ENCODE measurements at places on chromosomes 1 and 21.

DNA sequence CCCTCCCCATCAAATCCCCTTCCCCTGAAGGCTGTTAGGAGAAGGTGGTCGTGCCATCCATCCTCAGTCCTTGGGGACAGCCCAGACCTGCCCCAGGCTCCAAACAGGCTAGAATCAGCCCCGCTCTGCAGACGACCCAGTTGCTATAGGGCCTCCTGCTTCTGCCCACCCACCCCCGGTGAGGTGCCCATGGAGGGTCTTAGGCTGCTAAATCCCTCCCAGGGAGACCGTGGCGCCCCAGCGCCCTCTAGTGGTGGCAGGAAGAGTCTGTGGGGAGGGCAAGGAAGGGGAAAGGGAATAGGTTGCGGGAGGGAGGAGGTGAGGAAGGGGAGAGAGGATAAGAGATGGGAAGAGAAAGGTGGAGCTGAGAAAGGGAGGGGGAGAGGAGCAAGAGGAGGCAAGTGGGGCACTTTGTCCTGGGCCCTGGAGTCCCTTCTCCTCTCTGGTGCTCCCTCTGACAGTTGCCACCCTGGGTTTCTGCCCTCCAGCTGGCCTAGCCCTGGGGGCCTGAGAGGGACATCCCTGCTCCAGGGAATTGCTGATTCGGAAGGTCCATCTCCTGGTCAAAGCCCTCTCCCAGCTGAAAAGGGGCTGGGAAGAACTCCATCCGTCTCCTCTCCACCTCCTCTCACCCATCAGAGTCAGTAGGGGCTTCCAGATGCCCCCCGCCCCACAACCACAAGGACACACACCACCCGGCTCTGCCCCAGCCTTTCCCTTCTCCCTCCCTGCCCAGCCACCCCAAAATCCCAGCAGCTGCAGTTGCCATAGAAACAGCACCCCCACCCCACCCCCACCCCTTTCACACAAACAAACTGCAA lies 55.4 kb downstream of the CAMK2N1 start:
- peak; percentile 18 for DNase-seq

DNA sequence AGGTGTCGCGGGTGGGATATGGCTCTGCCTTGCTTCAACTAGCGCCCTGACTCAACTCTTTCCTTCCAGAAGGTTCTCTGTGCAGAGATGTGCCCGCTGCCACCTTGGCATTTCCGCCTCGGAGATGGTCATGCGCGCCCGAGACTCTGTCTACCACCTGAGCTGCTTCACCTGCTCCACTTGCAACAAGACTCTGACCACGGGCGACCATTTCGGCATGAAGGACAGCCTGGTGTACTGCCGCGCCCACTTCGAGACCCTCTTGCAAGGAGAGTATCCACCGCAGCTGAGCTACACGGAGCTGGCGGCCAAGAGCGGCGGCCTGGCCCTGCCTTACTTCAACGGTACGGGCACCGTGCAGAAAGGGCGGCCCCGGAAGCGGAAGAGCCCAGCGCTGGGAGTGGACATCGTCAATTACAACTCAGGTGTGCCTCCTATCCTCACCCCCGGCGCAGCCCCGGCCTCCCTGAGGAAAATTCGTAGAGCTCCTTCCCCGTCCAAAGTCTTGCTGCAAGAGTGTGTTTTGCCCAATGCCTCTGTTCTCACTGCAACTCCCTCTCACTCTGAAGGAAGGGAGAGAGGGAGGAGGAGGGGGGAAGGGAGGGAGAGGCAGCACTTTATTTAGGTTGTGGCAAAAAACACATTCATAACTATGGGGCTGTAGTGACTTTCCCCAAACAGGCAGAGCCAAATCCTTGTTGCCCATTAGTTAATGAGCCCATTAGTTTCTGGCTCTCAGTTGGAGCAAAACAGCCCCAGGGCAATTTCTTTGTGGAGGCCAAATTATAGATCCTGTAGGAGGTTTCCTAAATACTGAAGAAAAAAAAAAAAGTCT lies 4.3 kb downstream of the LHX9 start:
- no peak for DNase-seq

DNA sequence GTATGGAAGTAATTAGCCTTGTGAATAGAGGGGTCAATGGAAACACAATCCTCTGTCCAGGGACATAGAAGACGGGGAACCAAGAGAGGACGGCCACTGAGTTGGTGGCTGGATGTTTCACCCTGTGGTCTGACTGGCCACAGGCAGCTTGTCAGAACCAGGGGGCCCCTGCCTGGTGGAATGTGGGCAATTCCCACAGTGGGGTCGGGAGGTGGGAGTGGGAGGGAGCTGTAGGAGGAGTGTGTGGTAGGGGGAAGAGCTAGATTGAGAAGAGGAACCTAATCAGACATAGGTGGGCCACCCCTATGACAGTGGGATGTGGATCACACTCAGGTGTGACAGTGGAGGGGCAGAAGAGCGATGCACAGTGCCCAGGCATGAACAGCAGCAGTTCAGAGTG lies 31.3 kb downstream of the TRIM62 start:
- no peak for DNase-seq

GRCh38 chr1:118184739-118185083 lies 317 bp downstream of the SPAG17 start:
- DNase-seq, result no peak

DNA sequence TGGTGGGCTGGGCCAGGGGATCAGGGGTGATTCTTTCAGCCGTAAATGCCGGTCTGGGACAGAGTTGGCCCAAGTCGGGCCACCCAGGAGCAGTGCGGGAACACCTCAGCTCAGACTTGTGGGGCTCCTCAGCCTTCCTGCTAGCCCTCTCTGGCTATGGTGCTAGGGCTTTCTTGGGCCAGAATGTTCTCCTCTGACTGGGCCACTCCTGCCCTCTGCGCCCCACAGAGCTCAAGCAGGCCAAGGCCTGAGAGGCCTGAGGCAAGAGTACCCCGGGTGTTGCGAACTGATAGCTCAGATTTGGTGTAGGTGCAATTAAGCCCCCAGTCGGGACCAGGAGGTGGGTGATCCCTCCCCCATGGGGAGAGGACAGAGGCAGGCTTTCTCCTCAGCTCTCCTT lies 51.8 kb downstream of the LGR6 start:
- DNase-seq, result no peak

DNA sequence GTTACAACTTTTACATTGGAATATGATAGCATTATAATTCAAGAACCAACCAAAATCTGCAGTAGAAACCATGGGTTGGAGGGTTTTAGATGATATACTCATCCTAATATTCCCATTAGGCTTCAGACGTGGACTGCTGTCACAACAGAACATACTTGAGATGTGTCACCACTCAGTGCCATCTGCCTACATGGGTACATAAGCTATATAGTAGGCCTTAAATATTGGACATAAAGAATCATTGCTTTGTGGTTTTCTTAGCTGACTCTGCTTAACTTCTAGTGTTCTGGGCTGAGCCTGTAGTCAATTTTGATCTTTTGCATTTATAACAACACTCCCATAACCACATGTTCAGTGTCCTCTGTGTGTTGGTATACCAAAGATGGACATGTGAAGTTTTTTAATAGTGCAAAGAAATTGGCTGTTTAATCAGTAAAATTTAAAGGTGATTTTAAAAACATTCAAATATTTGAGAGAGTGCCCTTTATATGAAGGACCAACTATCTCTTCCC lies 14.2 kb downstream of the RAP1A start:
- DNase-seq, result no peak

DNA sequence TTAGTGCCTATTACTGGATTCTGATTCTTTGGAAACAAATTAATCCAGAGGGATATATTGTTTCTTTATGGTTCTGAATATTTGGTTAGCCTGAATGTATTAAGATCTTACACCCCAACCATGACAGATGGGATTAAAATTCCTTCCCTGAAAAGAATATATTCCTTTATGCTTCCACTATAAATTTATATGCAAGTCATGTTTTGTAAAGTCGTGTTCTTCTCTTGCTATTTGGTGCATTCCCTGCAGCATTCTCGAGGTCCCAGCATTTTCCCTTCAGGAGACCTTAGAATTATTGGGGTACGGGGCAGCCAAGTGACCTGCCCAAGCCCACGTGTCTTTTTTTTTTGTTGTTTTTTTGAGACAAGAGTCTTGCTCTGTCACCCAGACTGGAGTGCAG lies 62.4 kb downstream of the DISC1 start:
- DNase-seq, result no peak

DNA sequence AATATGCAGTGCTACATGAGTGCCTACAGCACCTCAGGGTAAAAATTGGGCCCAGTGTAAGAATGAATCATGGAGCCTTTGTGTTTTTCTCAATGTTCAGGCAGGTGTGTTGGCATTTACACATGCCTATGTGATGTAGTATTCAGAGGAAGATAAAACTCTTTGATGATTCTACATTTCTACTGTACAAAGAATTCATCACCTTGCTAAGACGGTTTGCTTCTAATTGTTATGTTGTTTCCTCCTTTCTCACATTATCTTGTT lies 867.3 kb downstream of the TTLL7 start:
- DNase-seq, result no peak

DNA sequence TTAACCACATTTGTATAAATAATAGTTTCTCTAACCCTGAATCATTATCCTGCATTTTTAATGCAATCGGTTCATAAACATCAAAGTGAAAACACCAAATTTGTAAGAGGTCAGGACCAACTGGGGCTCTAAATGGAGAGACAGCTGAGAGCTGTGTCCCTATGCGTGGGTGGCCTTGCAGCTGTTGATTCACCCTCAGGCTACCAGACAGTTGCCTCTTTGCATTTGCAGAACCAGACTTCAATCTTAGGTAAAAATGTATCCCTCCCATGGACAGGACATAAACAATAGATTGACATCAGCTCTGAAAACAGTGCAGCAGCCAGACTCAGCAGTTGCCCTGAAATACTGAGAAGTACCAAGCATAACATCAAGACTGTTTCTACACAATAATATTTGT lies 8.8 kb upstream of the TGFB2 start:
- DNase-seq, result no peak

DNA sequence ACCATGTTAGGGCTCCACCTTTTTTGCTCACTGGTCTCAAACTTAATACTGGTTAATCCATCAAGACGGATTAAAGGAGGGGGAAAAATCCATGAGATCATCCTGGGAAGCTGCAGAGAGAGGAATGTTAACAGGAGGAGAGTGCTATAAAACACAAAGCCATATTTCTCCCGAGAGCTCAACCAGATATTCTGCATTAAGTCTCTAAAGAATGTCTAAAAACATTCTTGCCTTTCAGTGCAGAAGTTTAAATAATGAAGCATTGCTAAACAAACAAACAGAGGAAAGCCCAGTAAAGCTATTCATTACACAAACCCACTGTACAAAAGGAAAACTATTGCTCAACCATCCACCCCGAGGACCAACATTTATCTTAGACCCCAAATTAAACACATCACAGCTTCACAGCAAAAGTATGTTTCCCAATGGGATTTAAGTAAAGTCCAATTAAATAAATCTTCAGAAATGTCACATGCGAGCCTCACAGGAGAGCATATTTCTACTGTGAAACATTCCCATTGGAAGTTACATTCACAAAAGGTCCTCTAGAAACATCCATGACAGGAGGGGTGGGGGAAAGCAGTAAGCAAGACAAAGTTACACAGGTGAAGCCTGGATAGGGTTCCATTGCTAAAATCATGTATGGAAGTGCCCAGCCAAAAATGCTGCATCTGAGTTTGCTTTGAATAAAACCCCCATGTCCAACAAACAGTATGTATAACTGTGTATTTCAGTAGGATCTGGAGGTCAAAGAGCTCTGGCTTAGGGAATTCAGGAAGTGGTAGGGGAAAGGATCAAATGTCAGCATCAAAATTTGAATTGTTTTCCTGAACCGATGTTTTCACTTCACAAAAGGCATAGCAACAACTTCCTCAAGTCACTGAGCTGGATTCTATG lies 23.3 kb downstream of the DUSP10 start:
- no peak for DNase-seq

- DNase-seq, result no peak
Measured at GRCh38 chr1:231844986-231845502, 218.5 kb downstream of the DISC1 start.

- no peak for DNase-seq
Measured at GRCh38 chr1:62637392-62638105, 40.2 kb downstream of the ANGPTL3 start.

- DNase-seq, result no peak
Measured at GRCh38 chr1:62110198-62110817, 84.3 kb upstream of the L1TD1 start.

DNA sequence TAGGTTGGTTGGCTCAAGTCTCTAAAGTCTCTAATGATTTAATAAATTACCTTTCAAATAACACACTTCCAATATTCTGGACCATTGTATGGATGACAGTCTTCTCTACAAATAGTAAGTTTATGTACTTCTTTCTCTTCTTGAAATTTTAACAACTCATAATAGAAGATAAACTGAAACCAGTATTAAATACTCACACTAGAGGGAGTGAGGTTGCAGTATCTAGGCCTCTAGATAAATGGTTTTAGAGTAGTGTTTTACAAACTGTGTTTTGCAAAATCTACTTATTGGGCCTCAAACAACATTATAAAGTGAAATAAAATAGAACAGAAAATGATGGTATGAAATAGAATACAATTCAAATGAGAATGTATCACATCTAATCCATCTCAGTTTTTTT lies 479.9 kb upstream of the BRINP3 start:
- no peak for DNase-seq

All from NCI-H446 (cell line).